ENCODE measurements at places on chromosomes 3 and 15.

DNA sequence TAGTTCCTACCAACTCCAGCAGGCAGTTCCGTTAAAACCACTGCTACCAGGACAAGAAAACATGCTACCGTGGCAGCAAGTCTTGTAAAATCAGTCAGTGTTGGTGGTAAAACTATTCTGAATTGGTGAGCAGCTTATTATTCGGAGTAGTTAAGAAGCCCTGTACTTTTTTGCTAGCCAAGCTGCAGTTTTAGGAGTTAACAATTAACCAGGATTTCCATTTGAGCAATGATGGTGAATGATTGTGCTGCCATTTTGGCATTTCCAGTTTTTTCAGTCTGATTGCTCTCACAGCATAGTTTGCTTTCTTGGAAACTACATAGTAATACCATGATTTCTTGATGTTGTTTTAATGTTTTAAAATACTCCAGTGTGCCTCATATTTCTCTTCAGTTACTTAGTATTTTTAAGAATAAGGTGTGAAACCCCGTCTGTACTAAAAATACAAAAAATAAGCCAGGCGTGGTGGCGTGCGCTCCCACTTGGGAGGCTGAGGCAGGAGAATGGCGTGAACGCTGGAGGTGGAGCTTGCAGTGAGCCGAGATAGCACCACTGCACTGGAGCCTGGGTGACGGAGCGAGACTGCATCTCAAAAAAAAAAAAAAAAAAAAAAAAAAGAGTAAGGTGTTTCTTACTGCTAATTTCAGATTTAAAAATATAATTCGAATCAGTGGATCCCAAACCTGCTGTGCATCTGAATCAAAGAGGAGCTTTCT lies 43.8 kb upstream of the SCAANT1 start:
- no peak for DNase-seq

- no peak for DNase-seq
Measured at GRCh38 chr3:108153451-108153981, 62.7 kb upstream of the CD47 start.

DNA sequence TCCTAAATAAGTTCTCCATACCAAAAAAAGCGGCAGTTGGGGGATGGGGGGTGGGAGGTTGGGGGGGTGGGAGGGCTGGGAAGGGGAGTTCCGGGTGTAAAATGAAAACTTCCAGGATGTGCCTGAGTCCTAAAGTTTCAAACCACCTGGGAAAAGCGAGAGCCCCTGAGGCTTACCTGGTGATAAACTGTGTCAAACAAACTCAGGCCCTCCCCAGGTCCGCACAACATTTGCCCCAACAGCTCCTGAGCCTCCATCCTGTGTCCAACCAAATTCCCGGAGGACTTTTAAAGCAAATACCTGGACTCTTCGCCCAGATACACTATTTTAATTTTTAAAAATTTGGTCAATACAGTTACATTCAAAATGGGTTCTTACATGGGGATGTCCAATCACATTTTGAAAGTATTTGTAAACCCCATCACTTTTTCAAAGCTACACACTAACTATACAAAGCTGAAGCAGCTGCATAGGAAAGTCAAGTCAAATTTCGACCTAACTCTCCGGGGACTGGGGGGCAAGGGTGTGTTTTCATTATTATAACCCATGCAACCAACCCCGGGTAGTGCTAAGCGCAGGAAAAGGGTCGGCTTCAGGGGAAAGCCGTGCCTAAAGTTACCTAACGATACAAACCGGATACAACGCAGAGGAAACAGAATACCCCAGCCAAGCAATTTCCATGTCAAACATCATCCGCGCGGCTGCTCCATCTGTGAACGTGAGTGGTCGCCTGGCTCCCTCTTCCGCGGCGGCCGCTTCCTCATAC lies 685 bp upstream of the FOXB1 start:
- DNase-seq = no peak

GRCh38 chr15:101091080-101092017 lies 160.5 kb downstream of the CHSY1 start:
- DNase-seq = no peak

DNA sequence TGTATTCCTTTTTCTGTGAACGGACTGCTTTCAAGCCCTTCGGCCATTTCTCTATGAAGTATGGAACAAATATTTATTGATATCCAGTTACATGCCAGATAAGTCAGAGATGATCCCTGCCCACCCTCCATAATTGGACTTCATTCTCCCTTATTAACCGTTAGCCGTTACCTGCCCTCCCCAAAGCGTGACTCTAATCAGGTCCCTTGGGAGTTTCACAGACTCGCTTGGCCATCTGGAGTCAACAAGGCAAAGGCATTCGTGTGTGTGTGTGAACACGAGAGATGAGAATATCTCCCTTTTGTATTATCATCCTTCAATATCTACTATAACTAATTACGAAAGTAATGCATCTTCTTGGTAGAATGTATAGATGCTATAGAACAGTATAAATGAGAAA lies 314.5 kb downstream of the TLE3 start:
- no peak for DNase-seq
